ENCODE measurements at places on chromosomes 5 and 9.

GRCh38 chr9:77131399-77131798 lies 45.9 kb upstream of the VPS13A start:
- no peak for DNase-seq

DNA sequence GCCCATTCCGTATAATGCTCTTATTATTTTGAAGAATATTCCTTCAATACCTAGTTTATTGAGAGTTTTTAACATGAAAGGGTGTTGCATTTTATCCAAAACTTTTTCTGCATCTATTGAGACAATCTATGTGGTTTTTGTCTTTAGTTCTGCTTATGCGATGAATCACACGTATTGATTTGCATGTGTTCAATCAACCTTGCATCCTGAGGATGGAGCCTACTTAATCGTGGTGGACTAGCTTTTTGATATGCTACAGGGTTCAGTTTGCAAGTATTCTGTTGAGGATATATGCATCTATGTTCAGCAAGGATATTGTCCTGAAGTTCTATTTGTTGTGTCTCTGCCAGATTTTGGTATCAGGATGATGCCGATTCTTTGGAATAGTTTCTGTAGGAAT lies 1070.3 kb upstream of the CDH18 start:
- DNase-seq, result no peak

DNA sequence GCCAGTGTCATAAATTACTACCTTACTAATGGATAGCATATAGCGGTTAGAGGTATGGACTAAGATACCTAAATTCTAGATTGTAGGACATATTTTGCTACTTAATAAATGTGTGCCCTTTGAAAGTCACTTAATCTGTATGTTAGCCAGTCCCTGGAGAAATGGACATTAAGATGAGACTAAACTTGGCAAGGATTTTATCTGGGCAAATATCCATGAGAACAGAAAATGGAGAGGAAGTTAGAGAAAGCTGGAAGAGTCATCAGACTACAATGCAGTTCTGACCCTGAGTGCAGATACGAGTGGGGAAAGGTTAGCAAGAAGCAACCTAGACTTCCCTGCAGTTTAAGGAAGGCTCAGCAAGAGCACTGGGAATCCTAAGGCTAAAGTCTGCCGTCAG lies 33.0 kb downstream of the TBCA start:
- no peak for DNase-seq

GRCh38 chr9:123418052-123418430 lies 62.0 kb downstream of the CRB2 start:
- DNase-seq, result no peak

- no peak for DNase-seq
Measured at GRCh38 chr9:104556830-104557634, 11.9 kb upstream of the OR13C8 start.

- no peak for DNase-seq
Measured at GRCh38 chr5:88658886-88659285, 224.1 kb downstream of the MEF2C start.

- no peak for DNase-seq
Measured at GRCh38 chr5:359301-359897, 37.9 kb downstream of the AHRR start.
